Midbrain (tissue), 1 donor: ENCODE measurements at places on chromosomes 2 and 18.

GRCh38 chr2:207790898-207791297 is 21.2 kb upstream of the FZD5 start:
- no peak for DNase-seq

DNA sequence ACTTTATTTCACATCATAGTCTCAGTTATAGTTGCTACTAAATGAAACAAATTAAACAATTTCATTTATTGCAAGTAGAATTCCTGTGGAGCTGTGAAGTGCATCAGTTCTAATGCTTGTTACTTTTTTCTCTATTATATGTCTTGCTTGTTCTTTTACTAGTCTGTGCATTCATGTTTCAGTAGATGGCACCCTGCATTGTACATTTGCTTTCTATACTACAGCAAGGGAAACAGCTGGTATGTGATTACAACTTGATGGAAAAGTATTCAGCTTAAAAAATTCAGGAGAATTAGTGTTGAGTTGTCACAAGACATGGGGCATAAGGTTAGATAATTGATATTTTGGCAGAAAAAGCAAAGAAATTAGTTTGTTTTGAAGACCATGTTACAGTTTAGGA is 72.3 kb downstream of the TANK start:
- DNase-seq, result no peak

DNA sequence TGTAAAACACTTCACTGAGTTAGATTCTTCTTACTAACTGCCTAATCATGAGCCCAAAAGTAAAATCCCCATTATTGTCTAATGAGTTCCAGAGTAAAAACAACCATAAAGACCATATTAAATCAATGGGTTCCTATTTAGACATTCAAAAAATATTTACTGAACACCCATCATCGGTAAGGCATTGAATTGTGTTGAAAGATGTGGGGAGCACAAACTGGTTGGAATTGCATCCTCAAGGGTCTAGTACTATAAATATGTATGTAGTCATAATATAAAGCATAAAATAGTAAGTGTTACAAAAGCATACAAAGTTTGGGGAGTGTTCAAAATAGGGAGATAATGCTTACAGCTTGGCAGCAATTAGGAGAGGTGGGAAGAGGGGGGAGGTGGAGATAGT is 3.0 kb upstream of the MARCHF4 start:
- no peak for DNase-seq

- no peak for DNase-seq
Observed at GRCh38 chr2:220198896-220199295, 571.5 kb downstream of the SLC4A3 start.

DNA sequence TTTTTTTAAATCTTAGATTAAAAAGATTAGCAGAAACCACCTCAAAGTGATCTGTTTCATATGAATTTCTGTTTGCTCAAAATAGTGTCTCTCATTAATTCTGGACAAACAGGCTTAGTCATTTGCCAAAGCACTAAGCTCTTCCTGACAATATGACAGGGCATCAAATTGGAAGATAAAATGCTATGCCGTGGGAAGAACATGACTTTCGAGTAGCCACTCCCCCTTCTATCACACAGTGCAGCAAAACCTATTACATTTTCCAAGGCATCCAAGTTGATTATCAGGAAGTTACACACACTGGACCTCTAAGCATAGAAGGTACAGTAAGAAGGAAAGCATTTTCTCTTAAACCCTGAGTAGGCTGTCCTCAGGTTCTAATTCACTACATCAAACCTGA is 89.5 kb downstream of the STK39 start:
- no peak for DNase-seq

DNA sequence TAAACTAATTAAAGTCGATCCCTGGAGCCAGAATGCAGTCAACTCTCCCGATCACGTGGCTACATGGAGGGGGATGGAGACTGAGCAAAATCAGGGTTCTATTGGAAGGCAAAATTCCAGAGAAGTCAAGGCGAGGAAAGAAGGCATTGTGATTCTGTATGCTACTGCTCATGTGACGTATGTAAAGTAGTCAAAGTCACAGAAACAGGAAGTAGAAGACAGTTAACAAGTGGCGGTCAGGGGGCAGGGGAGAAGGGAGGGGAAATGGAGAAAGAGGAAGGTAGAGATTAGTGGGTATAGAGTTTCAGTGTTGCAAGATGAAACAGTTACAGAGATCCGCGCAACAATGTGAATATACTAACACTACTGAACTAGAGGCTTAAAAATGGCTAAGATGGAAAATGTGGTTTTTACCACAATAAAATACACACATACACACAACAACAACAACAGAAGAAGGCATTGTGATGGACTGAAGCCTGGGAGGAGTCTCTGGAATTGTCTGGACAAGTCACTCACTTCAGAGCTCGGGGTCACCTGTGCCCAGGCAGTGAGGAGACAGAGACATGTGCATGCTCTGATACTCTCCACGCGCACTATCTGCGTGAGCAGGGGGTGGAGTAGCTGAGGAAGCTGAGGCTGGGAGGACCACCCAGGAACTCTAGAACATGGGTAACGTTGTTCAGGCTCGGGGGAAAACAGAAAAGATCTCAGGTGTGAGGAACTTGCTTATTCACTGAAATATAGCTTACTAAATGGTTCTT is 89.9 kb upstream of the CDCA7 start:
- peak; percentile 5 for DNase-seq

DNA sequence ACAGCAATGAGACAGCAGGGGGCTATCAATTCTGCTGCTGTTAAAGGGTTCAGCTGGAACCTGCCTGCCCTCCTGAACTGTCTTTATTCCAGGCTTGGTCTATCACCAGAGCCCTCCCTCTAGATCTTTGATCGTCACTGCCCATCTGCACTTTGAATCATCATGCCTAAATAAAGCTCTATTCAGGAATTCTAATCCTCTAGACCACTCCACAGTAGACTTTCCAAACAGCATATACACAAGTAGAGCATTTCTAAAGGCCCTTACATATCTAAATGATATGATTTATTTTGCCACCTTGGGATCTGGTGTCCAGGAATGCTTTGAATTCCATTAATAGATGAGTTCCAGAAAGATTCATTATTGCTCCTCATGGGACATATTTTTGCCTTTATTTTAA is 542.1 kb upstream of the SYT4 start:
- DNase-seq, result no peak

DNA sequence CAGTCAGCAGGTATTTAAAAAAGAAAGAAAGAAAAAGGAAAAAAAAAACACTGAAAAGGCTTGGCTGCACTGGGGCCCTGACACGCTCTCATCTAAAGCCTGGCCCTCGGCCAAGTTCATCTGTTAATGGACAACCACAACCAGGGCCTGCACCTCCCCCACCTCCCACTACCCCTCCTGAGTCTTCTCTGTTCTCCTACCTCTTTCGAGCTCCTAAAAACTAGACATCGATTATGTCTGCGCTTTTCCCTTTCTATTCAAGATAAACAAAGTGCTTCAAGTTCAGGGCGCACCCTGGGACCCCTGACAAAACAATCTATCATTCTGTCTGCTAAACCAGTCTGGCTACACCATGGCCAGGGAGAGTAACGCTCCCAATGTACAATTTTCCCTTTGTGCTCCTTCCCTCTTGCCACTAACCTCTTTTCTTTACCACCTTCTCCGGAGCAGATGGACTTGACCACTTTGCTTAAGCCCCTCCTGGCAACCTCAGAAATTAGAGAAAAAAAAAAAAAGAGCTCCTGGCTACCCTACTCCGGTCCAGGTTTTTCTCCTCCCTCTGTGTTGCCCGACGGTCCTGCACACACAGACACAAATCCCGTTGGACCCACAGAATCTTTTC is 22.7 kb downstream of the BCL11A start:
- no peak for DNase-seq

DNA sequence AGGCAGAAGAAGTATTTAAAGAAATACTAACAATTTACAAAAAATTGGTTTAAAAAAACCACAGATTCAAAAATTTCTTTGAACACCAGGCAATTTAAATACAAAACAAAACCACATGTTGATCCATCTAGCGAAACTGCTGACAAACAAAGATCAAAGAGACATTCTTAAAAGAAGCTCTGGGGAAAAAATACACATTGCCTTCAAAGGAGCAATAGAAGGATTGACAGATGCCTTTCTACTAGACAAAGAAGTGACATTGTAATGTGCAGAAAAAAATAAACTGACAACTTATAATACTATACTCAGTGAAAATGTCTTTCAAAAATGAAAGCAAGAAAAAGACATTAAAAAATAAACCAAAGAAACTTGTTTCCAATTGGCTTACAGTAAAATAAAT is 12.6 kb upstream of the EIF2AK3 start:
- DNase-seq, result no peak

GRCh38 chr2:207097278-207097677 is 68.5 kb downstream of the KLF7 start:
- no peak for DNase-seq

DNA sequence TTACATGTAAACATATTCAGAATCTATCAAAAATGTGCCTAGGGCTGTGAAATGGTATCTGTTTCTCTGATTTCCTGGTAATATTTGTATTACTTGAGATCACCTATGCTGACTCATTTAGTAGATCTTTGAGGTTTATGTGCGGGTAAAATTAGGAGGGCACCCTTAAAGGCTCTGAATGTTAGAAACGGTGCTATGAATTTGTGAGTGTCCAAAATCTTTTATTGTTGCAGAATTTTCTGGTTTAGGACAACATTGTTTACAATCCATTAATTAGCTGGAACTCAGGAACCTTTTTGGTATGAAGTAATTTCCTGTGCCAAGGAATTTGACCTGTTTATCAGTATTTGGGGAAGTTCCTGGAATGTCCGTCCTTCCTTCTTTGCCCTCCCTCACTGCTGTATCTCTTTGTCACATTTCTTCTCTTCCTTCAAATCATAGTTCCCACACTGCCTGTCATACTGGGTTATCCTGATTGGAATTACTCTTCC is 130.5 kb downstream of the TANC1 start:
- no peak for DNase-seq

GRCh38 chr18:32583431-32583830 is 112.7 kb upstream of the GAREM1 start:
- DNase-seq, result no peak

- DNase-seq, result no peak
Observed at GRCh38 chr2:170260188-170260587, 82.2 kb downstream of the MYO3B start.

- peak; percentile 71 for DNase-seq
Observed at GRCh38 chr2:129877795-129878775, 101.4 kb upstream of the RAB6C start.

DNA sequence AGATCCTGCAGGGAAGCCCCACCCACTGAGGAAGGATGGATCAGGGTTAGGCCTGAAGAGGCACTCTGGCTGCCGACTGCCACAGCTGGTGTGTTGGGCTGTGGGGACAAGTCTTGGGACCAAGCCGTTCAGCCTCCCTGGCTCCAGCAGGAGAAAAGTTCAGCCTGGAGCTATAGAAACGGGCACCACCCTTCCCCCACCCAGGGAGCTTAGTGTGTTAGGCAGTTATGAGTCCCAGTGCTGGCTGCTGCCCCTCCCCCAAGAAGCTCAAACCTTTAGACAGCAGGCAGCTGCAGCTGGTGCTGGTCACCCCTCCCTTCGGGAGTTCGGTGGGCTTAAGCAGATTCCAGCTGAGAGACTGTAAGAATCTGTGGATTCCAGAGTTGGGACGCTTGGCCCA is 447.1 kb upstream of the HS6ST1 start:
- no peak for DNase-seq

DNA sequence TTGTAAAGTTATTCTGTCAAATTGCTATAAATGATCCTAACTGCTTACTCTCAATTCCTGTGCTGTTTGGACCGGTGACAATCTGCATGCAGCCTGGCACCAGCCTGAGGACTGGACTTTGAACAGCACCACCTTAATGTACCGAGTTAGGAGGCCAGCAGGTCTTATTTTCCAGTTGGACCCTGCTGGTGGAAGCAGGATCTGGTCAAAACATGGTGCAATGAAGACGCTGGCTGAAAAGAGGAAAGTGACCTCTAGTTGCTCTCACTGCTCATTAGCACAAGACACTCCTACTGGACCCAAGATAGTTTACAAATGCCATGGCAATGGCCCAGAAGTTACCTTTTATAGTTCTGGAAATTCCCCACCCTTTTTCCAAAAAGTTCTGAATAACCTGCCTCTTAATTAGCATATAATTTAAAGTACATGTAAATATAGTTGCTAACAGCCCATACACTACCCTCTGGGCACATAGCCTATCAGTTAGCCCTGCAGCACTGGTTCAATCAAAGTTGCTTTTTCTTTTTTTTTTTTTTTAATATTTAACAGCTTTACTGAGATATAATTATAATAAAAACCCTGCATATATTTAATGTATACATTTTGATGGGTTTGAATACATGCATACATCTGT is 35.8 kb downstream of the RBKS start:
- no peak for DNase-seq

- no peak for DNase-seq
Observed at GRCh38 chr2:201937343-201937742, 96.3 kb upstream of the FZD7 start.

DNA sequence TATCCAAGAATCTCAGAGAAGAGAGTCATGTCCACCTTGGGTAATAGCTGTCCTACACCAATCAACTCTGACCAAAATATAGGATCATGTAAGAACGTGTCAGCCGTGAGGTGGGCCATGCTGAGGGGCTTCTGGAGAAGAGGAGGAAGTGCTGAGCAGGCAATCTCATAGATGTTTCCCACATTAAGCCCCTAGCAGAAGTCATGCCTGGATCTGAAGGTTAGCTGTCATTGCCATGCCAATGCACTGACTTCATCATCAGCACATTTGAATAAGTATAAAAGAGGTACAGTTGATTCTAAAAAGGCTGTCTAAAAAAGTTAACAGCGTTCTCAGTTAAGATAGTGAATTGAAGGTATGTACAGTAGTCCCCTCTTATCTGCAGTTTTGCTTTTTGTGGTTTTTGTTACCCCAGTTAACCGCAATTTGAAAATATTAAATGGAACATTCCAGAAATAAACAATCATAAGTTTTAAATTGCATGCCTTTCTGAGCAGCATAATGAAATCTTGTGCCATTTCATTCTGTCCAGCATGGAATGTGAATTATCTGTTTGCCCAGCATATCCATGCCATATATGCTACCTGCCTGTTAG is 67.2 kb upstream of the TMEM17 start:
- DNase-seq, result no peak

DNA sequence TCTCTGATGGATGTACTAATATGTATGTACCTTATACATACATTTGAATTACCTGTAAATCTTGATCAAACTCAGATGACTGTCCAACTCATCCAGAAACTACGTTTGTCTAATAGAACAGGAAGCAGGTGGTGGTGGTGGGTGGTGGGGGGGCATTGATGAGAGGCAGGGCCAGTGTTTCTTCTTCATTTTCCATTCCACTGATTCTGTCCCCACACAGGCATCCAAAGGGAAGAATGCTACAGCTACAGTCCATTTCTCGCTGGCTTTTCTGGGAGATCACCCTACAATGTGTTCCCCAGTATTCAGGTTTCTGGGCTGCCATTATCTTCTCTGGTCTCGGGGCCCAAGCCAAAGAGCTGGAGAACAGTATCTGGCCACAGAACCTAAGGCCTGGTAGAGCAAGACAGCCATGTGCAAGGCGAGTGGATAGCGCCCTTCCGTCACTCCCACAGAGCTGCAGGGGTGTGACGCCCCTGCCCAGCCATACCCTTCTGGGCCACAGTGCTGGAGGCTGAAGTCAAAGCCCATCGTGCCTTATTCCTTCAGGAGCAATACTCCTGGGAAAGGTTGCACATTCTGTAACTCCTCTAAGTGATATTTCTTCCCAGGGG is 54.5 kb downstream of the BCL11A start:
- DNase-seq, result no peak
